Activated naive CD8-positive, alpha-beta T cell treated with anti-CD3 and anti-CD28 coated beads, Interleukin-2, amount 50 U/mL, for 16 hours (primary cell): ENCODE measurements at places on chromosomes 12 and 14.

GRCh38 chr14:104966981-104967385 lies 11.2 kb downstream of the AHNAK2 start:
- DNase-seq: no peak

- no peak for DNase-seq
Observed at GRCh38 chr14:101022121-101022520, 118.6 kb upstream of the RTL1 start.

GRCh38 chr12:59737725-59738463 lies 142.1 kb downstream of the SLC16A7 start:
- DNase-seq: no peak

GRCh38 chr14:36198378-36198777 lies 21.9 kb upstream of the PTCSC3 start:
- no peak for DNase-seq

GRCh38 chr14:77421201-77421600 lies 2.1 kb downstream of the NOXRED1 start:
- DNase-seq: no peak

- DNase-seq: no peak
Observed at GRCh38 chr14:105272623-105273022, 24.3 kb downstream of the BTBD6 start.

GRCh38 chr12:2751230-2751629 lies 43.5 kb upstream of the FKBP4 start:
- DNase-seq: no peak

GRCh38 chr14:50778721-50779483 lies 52.1 kb downstream of the NIN start:
- no peak for DNase-seq

DNA sequence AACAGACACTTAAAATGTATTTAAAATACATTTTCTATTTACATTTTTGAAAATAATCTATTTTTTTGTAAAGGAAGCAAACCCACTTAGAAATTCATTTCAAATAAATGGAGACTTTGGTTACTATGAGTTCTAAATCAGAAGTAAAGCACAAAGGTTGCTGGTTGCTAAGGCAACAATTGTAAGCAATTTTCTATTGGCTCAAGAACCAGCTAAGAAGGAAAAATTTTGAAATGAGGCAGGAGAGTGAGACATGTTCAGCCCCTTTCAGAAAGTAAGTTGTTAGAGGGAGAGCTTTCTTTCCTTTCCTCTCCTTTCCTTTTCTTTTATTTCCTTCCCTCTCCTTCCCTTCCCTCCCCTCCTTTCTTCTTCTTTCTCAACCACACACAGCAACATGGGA lies 80.7 kb downstream of the PRMT8 start:
- no peak for DNase-seq

DNA sequence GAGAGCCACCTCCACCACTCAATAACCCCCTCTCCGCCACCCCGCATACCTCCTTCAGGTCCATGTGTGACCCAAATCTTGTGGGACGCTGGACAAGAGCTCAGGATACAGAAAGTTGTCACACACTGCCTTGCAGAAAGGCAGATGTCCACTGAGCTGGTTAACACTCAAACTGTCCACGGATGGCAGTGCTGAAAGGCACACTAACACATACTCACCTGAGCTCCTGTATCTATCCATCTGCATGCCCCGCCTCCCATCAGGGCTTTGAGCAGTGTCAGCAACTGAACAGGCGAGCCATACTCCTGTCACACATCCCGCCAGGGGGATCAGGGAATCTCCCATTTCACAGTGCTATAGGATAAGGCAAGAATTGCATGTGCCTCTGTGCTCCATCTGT lies 642.0 kb downstream of the GALC start:
- DNase-seq: no peak

DNA sequence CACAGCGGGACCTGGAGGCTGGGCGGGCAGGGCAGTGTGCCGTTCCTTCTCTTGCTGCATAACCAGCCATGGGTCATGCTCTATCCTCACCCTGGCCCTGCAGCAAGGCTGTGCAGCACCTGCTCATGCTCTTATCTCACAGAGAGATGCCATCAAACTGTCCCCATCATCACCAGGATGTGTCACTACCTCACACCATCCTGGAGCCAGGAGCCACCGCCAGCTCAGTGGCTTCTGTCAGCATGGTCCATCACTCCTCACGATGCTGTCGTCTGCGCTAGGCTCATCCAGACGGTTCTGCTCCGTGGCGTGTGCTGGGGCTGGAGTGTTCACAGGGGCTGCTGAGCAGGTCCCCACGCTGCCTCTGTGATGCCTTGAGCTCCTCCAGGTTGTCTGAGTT lies 77.2 kb upstream of the DYNC1H1 start:
- DNase-seq: no peak

- DNase-seq: no peak
Observed at GRCh38 chr14:61184112-61184511, 97.0 kb downstream of the TMEM30B start.

DNA sequence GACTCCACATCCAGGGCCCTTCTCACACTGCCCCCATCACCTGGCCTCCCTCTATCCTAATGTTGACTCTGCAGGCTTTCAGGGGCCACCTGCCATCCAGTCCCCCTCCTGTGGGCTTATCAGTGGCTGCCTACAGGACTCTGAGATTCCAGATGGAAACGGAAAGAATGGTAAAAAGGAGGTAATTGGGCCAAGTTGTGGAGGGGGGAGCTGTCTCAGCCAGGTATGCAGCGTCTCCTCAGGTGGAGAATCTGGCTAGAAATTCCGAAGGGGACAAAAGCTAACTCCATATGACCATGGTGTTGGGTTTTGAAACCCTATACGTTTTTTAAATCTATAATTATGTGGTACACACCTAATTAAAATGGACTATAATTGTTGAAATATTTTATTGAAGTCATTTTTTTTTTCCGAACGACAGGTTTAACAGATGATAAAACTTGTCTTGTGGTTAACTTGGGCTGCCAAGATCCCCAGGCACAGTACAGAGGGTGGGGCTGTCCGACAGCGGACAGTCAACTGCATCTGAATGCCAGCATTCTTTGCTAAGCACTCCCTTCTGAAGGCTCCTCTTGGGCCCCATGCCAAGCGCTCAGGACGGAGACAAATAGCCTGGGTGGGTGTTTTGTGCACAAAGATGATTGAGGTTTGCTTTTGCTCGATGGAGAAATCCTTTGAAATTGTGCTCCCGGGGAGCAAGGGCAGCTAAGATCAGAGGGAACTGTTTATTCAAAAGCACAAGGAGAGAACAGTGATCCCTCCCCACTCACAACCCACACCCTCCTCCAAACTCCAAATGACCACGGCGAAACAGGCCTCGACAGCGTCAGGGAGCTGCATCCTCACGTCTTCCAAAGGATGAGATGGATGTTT lies 365.6 kb downstream of the BCL11B start:
- DNase-seq: no peak

DNA sequence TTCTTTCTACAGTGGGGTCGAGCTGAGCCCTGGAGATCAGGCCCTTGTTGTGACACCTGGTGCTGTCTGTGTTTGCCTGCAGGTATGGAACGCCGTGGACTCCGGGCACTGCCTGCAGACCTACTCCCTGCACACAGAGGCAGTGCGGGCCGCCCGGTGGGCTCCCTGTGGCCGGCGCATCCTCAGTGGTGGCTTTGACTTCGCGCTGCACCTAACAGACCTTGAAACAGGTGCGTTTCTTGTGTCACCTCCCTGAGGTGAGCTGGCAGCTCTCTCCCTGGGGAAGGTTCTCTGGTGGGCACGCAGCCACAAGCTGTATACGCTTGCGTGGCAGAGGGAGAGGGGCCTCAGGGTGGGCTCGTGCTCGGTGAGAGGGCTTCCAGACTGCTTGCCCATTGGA lies 119.3 kb downstream of the BEGAIN start:
- no peak for DNase-seq
